Stimulated activated CD8-positive, alpha-beta memory T cell treated with anti-CD3 and anti-CD28 coated beads, Interleukin-4, amount 100 ng/mL, for 1 hour (primary cell): ENCODE measurements at places on chromosomes 1 and 21.

- no peak for DNase-seq
These were observed 19.6 kb downstream of the CLIC4 start for GRCh38 chr1:24764848-24765247.

GRCh38 chr1:158107916-158108315 is 72.8 kb upstream of the CD1D start:
- DNase-seq, result no peak

GRCh38 chr1:9289711-9290485 is 2.8 kb upstream of the SPSB1 start:
- no peak for DNase-seq

GRCh38 chr1:36095760-36096405 is 7.2 kb downstream of the ADPRS start:
- DNase-seq, result no peak

DNA sequence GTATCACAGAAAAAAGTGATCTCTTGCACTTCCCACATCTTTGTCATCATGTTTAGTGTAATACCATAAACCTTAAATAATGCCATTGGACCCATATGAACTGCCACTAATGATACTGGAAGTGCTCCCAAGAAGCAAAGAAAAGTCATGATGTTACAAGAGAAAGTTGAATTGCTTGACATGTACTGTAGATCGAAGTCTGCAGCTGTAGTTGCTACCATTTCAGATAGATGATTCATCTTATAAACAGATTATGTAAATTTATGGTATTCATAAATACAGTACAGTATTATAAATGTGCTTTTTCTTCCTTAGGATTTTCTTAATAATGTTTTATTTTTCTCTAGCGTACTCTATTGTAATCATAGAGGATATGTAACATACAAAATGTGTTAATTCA is 30.1 kb upstream of the LAMC2 start:
- DNase-seq, result no peak

DNA sequence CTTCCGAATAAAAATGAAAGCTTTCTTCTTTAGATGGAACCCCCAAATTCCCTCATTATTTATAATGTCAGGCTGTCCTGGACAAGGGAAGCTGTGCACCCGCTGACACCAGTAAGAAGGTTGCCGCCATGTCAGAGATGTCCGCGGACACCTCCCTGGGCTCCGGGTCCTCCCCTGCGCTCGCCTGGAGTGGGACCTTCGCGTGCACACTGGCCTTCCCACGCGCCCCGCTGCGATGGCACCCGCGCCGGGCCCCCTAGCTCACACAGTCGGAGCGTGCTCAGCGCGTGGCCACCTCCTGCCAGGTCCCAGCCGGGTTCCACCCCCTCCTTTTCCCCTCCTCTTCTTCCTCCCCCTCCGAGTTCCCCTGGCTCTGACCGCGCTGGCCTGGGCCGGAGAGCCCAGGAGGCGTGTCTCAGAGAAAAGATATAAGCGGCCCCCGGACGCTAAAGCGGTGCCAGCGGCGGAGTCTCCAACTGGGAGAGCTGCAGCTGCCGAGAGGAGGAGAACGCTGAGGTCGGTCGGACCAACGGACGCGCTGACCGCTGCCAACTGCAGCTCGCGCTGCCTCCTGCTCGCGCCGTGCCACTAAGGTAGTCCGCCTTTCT is at the start of gene G0S2:
Gene G0S2 (plus strand): TSS at position 456 of the 608 bp plus-strand sequence. CDS start 273 bp downstream, outside the sequence.
- no peak for DNase-seq

DNA sequence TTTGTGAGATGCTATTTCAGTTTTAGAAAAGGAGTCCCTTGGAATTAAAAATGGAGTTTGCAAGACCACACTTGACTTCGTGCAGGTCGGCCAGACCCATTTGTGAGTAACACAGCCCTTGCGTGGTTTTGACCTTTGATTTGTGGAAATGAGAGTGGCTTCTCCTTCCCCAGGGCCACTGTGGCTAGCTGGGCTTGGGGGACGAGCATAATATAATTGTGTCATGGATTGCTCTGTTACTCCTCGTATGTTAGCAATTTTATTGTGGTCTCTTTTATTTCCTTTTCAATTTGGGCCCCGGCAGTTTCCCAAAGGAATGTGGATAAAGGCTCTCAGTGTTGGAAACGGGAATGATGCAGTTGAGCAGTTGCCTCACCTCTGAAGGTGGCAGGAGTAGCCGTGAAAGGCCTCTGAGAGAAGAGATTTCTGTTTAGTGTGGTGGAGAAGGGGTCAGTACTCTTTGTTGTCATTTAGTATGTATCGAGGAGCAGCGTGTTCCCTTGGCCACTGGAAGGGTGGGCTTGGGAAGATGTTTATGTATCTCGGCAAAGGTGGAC is 194.6 kb downstream of the PBX1 start:
- no peak for DNase-seq

- no peak for DNase-seq
These were observed 112.4 kb downstream of the DAB1 start for GRCh38 chr1:57311411-57311810.

- no peak for DNase-seq
These were observed 36.2 kb downstream of the IL6R start for GRCh38 chr1:154441241-154441888.

DNA sequence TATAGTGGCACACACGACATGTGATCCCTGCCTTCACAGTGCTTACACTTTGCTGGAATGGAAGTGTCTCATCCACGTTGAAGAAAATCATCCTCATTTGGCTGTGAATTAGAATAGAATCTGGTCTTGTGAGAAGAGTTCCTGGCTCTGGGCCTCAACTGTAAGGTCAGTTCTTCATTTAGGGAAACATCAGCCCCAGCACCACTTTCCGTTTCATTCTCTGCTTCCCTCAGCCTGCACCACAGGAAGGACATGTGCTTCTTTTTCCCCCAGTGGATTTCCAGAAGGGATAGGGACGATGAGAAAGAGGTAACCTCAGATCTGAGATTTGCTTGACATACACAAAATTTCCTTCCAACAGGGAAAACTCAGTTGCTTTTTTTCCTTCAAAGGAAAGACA is 3.7 kb upstream of the ALX3 start:
- no peak for DNase-seq

DNA sequence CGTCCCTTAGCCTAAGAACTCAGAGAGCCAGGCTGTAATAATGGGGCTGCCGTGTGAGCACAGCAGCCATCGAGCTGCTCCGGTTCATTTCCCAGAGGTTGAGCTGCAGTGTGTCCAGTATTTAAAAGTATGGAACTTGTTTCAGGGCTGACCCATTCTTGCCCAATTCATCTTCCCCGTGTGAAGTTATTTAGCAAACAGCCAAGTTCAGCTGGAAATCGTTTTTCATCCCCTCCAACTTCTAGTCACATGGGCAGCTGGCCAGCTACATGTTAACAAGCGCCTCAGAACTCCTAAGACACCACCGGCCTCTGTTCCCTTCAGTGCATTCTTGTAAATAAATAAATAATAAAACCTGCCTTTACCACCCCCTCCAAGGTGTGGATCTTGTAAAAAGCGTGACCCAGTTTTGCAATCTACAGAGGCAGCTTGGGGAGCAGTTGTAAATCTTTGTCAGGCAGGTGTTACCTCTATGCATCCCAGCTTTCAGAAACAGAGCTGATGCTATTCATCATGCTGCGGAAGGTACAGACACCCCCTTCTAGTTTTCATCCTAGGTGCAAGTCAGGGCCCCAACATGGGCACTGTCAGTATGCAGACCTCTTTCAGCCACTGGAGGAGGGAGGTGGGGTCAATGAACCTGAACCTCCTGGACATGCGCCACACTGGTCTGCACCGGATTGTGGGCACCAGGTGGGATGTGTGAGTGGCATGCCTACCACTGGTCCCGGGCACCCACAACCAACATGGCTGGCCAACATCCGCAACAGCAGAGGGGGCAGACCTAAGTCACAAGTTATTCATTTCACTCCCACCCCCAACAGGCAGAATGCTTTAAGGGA is 18.7 kb upstream of the KNCN start:
- DNase-seq, result no peak

- no peak for DNase-seq
These were observed 27.8 kb downstream of the CCDC185 start for GRCh38 chr1:223421025-223421424.

GRCh38 chr21:40534886-40535285 is 312.1 kb downstream of the DSCAM start:
- no peak for DNase-seq

DNA sequence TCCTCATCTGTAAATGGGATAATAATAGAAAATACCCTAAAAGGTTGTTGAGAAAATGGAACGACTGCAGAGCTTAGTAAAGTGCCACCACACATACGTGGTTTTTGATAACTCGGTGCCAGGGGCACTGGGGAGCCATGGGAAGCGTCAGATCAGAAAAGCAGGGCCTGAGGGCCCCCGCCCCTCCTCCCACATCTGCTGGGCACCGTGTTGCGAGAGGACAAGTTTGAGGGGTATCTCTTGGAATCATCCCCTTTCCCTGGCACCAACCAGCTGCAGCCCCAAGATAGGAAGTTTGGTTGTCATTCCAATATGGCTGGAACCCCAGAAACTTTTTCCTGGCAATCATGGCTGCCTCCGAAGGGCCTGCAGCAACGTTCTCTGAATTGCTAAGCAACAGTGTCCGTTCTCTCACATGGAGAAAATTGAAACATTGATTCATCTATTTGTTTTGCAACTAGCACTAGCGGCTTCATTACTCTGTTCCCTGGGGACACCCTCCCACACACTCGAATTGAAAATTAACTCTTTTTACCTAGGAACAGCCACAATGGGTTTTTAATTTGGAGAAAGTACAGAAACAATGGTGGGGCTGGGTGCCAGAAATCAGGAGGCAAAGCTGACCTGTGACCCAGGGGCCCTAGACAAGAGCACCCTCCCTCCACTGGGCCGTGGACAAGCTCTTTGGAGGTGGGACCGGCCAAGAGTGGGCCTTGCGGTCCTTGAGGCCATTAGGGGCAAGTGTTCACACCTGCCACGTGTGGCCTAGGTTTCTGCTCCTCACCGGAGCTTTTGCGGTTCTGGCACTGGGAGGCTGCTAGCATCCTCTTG is 190.0 kb upstream of the VAMP3 start:
- no peak for DNase-seq

DNA sequence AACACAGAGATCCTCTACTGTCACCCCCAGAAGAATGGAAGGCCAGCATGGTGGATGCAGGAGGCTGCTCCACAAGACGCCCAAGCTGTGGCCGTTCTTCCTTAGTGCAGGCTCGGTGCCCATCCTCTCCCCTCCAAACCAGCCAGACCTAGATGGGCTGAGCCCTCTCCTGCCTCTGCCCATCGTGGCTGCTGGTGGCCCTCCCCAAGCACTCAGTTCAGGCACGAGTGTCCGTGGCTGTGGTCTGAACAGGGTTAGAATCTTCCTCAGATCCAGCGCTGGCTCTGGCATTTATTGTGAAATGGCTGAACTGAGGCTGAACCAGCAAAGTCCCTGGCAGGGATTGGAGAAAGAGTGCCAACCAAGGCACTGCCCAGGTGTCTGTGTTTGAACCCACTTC is 59.5 kb downstream of the TRIM11 start:
- DNase-seq, result no peak

GRCh38 chr1:160049101-160049500 is 17.3 kb upstream of the PIGM start:
- no peak for DNase-seq

- DNase-seq, result no peak
These were observed 95.6 kb downstream of the ZNF281 start for GRCh38 chr1:200314085-200314750.

- no peak for DNase-seq
These were observed 73.4 kb downstream of the SH3BGR start for GRCh38 chr21:39525129-39525528.

- DNase-seq, result no peak
These were observed 10.7 kb downstream of the CLCNKA start for GRCh38 chr1:16032388-16033102.

GRCh38 chr21:38819719-38820159 is 14.0 kb downstream of the ETS2 start:
- DNase-seq, result no peak

- DNase-seq, result no peak
These were observed 80.9 kb upstream of the LBR start for GRCh38 chr1:225508538-225509375.

DNA sequence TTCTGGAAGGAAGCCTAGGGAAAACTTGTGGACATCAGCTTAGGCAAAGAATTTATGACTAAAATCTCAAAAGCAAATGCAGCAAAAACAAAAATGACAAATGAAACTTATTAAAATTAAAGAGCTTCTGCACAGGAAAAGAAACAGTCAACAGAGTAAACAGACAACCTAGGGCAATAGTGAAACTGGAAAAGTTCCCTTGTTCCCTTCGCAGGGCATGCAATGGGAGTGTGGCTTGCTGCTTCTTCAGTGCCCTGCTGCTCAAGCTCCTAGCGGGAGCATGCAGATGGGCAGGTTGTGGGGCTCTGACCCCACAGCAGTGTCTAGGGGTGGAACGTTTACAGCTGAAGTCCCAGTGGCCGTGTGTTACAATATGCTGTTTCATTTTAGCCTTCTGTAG is 1797.4 kb downstream of the NCAM2 start:
- DNase-seq, result no peak

- DNase-seq, result no peak
These were observed 184.8 kb downstream of the BRINP2 start for GRCh38 chr1:177355575-177355974.

- DNase-seq, result no peak
These were observed 18.4 kb downstream of the CEP170 start for GRCh38 chr1:243236604-243237252.

- no peak for DNase-seq
These were observed 32.9 kb downstream of the RASAL2 start for GRCh38 chr1:178126741-178127185.

DNA sequence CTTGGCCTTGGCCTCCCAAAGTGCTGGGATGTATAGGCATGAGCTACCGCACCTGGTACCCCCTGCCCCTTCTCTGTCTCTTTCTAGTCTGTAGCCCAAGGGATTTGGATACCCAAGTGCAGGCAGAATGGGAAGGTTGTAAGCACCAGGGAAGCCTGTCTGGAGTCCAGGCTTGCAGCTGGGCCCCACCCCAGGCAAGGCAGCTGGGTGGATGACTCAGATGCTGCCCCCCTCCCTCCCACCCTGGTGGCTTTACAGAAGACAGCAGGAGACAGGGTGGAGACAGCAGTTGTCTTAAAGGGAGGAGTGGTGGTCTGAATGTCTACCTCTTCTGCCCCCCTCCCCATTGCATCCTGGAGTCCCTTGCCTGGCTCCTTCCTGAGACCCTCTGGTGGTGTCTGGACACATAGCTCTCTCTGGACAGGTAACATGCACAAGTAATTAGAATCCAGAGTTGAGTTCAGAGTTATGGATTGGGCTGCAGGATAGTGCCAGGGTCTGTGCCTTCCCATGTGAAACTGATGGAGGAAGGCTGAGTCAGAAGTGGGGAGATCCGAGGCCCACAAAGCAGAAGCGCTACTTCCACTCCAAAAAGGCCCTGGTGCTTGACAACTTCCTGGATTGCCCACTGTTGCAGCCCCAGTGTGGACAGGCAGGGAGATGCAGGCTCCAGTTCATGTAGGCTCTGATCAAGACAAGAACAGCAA is 5.1 kb downstream of the LMNA start:
- no peak for DNase-seq
